ENCODE measurements at places on chromosomes 12 and 14.

DNA sequence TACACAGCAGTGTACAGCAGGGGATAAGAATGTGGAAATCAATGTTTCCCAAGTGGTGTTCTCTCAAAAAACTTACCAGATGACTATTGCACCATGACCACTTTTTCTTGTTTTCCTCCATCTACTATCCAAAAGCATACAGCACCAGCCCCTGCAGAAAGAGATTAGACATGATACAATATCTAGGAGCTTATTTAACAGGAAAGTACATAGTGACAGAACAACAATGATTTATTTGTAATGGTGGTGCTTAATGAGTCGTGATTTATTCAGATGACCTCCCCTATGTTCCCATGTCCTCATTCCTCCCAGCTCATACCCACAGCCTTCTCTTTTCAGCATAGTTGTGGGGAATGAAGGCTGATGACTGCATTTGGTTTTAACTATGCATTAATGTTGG, 413.6 kb downstream of the BTG1 start:
- DNase-seq: no peak

DNA sequence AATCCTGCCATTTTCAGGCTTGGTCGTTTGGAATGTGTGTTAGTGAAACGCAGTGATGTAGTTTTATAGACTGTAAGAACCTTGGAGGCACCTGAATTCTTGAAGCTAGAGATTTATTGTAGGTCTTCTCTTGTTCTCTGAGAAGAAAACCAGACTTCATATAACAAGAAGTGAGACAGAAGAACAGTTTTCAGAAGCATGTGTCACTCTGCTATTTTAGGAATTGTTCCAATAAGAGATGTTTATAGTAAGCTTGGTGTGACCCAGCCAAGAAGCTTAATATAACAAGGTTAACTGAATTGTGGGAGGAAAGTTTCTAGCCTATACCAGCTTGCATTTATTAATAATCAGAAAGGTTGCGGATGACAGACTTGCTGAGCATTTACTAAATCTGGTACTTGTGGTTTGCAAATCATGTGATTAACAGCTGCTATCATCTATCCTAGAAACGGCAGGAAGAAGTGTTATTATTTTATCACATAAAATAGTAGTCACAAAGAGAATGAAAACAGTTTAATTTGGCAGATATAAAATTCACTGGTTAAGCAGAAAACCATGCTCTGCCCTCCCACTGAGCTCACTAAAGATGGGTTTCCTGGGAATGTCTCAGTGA, 49.2 kb upstream of the BCAT1 start:
- DNase-seq: no peak

- DNase-seq: no peak
Observed at GRCh38 chr12:52250048-52250990, 17.3 kb downstream of the KRT7 start.

- no peak for DNase-seq
Observed at GRCh38 chr12:2118061-2118460, 65.3 kb downstream of the CACNA1C start.

DNA sequence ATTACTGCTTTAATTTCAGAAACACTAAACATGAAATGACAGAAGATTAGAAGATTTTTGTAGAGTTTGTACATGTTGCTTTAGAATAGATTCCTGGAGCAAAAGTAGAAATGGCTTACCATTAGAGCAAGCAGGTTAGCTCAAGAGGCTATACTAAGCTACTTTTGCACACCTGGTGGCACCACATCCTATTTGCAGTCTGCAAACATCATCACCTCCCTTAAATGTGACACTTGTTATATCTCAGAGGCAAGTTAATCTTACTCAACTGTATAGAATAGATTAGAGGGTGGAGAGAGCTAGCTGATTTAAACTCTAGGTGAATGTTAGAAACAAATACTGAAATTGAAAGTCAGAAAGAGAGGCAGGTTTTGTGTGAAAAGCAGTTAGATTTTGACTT, 30.7 kb upstream of the OR4E1 start:
- no peak for DNase-seq

DNA sequence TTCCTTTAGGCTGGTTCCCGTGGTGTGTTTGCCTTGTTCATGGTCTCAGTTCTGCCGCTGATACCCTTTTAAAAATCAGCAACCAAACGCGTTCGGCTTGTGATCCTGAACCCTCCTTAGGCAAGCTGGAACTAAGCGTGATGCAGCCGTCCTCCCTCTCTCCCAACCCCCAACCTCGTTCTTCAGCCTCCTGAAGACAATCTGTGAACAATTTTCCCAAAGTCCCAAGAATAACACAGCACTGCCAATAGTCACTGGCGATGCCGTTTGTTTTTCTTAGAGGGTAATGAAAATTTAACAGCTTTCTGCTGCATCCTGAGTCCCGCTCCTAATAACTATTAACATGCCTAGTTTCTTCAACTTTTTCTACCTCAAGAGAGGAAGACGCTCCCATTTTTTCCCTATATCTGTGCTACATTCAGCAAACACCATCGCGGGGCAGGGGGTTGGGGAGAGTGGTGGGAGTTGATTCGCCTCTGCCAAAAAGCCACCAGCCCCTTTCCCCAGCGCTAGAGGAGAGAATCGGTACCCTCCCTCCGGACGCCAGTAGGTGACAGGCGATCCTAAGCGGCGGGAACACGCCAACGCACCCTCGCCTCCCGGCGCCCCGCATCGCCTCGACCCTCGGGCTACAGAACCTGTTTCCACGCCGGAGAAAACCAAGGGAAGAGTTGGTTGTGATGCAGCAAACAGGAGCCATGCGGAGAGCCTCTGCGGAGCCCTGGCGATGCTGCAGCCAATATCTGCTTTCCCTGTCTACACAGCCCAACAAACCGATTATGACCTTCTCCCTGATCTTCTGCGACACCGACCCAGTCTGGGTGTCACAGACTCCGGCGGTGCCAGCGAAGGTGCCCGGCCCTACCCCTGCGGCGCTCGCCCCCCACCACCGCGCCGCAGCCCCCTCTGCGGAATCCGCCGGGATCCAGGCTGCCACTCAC, 752 bp downstream of the PRICKLE1 start:
- DNase-seq: peak; percentile 34

GRCh38 chr14:58733451-58734208, 95.9 kb downstream of the DACT1 start:
- no peak for DNase-seq

GRCh38 chr12:49187184-49187583, 1.7 kb downstream of the TUBA1A start:
- no peak for DNase-seq

- DNase-seq: no peak
Observed at GRCh38 chr12:27467641-27468040, 21.1 kb downstream of the SMCO2 start.

DNA sequence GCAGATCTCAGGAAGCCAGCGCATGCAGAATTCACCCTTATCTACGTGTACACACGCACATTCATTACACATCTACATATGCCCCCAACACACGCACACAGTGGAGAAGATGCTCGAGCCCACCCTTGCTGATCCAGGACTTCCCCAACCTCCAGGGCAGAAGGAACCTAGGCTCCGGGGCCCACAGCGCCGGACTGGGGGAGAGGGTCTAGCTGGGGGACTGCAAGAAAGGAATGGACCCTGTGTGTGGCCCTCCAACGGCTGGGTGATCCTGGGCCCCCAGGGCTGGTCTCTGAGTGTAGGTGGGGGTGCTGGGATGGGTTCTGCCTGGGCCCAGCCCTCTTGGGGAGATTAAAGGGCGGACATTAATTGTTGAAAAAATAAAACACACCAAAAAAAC, 128.1 kb upstream of the C14orf180 start:
- DNase-seq: no peak

GRCh38 chr12:65755596-65755978, 68.7 kb upstream of the HMGA2 start:
- no peak for DNase-seq

GRCh38 chr14:30410986-30411385, 148.0 kb upstream of the G2E3 start:
- no peak for DNase-seq

DNA sequence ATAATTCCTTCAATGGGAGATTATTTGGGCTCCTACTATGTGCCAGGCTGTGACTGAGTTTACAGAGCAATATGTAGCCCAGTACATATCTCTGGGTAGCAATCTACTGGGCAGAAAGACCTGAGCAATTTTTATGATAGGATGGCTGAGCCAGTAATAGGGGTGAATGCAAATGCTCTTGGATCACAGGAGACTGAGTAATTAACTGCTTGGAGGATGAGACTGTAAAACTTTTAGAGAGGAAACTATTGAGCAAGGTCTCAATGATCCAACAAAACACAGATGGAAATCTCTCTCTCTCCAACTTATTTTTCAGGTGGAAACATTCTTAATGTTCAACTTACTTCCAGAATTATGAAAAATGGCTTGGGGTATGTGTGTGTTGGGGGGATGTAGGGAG, 402.2 kb downstream of the AEBP2 start:
- no peak for DNase-seq

GRCh38 chr14:93040982-93041381, 74.7 kb downstream of the ITPK1 start:
- no peak for DNase-seq

DNA sequence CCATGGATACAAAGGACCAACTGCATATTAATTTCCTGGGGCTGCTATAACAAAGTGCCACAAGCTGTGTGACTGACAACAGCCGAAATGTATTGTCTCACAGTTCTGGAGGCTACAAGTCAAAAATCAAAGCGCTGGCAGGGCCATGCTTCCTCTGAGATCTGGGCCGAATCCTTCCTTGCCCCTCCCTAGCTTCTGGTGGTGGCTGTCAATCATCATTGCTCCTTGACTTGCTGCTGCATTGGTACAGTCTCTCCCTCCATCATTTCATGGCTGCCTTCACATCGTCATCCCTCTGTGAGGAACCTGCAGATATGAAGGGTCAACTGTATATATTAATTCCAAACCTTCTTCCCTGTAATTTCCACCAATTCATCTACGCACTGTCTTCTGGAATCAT, 118.3 kb downstream of the EXOC5 start:
- no peak for DNase-seq

GRCh38 chr14:98187281-98187680, 1084.7 kb downstream of the BCL11B start:
- no peak for DNase-seq

DNA sequence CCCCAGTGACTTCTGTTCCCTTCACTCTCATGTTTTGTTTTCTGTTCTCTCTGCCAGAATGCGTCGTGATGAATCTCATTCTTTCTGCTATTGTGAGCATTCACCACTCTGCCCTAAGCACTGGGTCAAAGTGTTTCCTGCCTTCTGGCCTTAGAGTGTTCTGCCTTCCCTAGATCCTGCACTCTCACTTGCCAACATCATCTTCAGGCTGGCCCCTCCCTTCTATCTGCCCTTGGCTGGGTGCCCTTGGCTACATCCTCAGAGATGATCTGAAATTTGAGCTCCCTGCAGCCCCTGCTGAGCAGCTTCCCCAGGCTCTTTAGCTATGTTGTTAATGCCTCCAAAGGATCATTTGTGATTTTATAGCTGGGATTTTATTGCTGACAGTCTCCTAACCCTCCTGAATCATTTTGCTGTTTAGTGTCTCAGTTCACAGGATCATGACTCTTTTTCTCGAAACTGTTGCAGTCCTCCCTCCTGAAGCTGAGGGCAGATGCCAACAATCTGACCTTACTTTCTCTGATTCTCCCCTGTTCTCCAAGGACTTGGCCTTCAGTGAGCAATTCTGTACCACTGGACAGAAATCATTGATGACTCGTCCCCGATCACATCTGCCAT, 4.5 kb downstream of the DHRS2 start:
- DNase-seq: no peak

GRCh38 chr12:98725476-98726247, 80.6 kb downstream of the APAF1 start:
- DNase-seq: peak; percentile 64

- DNase-seq: no peak
Observed at GRCh38 chr12:124455336-124455735, 112.1 kb downstream of the NCOR2 start.

DNA sequence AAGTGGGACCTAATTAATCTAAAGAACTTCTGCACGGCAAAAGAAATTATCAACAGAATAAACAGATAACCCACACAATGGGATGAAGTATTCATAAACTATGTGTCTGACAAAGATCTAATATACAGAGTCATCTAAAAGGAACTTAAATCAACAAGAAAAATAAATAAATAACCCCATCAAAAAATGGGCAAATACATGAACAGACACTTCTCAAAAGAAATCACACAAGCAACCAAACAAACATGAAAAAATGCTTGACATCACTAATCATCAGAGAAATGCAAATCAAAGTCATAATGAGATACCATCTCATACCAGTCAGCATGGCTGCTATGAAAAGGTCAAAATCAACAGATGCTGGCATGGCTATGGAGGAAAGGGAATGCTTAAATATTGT, 466.9 kb downstream of the SOX5 start:
- no peak for DNase-seq

DNA sequence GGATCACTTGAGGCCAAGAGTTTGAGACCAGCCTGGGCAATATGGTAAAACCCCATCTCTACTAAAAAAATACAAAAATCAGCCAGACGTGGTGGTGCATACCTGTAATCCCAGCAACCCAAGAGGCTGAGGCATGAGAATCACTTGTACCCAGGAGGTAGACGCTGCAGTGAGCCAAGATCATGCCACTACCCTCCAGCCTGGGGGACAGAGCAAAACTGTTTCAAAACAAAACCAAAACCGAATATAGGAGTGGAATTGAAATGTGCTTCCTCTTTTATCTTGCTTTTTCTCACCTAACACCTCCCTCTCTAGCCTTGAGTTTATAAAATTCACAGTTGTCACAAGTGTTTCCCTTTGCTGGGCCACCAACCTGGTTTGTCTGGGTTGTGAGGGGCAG, 181.9 kb downstream of the PAH start:
- no peak for DNase-seq

- no peak for DNase-seq
Observed at GRCh38 chr12:64039281-64039871, 182.7 kb downstream of the KICS2 start.

DNA sequence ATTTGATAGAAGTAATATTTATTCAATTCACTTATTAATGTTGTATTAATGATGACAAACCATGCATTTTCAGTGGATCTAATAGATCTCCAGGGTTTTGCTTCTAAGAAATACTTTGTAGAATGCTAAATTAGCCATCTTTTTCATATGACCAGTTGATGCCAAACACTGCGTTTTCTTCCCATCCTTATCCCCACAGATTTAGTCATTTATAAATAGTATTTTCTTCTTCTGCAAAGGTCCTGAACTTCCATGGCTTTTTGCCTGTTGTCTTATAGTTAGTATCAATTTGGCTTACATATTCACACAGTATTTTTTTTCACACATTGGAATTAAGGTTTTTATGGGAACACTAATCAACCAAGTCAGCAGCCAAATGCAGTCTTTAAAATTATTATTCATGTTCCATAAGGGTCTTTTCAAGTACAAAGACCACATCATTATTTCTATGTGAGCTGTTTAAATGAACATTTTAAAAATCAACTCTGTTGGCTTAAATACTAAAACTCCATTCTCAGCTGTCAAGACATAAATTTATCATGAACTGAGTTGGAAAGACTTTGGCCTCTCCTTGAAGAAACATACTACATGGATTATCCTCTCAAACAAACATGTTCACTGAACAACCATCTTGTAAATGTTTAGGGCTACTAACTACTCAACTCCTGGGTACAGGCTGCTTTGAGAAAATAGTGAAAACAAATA, 1278.4 kb upstream of the FLRT2 start:
- no peak for DNase-seq

All from T47D (cell line).